Islet precursor cell (in vitro differentiated cells): ENCODE measurements at places on chromosomes 7 and 10.
A peak's percentile ranks its signal among the peaks of the same experiment; 100 is the strongest.

- DNase-seq: no peak
These were observed 53.6 kb downstream of the PARD3 start for GRCh38 chr10:34761453-34761852.

DNA sequence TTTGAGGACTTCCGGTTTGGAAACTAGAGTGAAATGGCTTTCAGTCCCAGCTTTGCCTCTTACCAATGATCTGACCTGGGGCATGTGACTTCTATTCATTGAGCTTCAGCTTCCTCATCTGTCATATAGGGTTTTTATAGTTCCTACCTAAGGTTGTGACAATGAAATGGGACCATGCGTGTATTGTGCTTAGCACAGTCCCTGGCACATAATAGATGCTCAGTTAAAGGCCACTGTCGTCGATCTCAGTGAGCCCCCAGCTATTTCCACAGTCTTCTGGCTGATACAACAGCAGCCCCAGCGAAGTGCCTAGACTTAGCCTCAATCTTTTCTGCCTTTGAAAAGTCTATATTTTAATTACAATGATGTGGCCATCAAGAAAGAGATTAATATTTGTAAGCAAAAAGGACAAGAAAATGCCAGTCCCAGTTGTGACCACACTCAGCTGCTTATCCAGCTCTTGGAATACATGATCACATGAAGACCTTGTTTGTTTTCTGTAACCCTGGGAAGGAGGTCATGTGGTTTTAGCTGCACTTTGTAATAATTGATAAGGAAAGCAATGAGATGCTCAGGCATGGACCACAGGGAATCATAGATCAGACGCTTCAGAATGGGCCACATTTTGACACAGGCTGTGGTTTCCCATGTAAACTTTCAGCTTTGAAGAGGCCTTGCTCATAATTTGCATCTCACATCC, 44.6 kb downstream of the VWA2 start:
- DNase-seq: peak; percentile 30

- DNase-seq: no peak
These were observed 94.0 kb downstream of the TWIST1 start for GRCh38 chr7:19023477-19023876.

DNA sequence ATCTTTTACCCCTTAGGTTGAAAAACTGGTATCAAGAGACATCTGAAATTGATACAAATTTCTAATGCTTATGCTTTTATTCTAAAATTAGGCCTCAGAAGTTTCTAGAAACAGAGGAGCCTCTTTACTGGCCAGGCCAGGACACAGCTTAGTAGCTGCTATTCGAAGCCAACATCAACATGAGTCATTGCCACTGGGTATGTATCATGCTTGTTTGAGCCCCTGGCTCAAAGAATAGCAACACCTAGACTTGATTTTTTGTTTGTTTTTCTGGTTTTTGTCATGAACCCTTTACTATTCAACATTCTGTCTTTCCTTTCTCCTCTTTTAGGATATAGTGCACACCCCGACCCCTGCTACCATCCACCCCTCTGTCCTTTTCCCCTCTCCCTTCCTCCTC, 90.9 kb upstream of the STK17A start:
- DNase-seq: no peak

DNA sequence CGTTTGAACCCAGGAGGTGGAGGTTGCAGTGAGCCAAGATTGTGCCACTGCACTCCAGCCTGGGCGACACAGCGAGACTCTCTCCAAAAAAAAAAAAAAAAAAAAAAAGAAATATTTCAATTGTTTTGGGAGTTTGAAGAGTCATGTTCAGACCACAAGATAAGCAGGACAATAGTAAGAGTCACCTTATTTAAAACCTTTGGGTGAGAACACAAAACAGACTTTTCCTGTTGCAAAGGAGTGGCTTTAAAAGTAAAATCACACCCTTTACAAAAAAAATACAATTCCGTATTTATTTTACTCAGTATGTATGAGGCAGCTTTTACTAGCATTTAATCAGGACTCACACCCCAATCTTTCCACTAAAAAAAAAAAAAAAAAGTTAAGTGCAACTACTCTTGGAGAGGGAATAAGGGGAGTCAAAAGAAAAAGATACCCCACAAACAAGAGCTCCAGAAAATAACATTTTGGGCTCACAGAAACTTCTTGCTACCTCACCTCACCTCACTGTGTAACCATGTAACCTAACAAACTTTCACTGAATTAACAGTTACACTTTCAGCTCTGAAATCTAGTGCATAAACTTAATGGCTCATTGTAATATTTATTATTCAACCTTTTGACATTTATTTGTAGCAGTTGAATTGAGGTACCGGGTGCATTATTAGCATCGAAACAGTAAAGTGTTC, 11.2 kb downstream of the SKIDA1 start:
- no peak for DNase-seq

DNA sequence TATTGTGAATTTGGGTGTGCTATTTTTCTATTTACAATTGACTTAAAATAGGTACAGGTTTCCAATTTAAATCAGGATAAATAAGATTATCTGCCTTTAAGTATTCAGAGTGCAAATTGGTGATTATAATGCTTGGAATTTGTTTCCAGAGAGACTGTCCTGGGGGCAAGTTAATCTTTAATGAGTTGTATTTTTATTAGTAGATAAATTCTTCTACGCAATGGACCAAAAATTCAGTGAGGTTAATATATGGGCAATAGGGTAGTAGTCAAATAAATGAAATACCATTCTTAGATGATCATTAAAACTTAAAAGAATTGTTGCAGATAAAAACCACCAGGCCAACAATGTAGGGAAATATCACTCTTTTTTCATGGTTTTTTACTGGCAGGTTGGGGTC, 3.4 kb downstream of the BICC1 start:
- DNase-seq: no peak

- DNase-seq: no peak
These were observed 150.2 kb upstream of the AGR3 start for GRCh38 chr7:17031906-17032551.

GRCh38 chr7:109950256-109950655, 1140.7 kb upstream of the LRRN3 start:
- DNase-seq: no peak

DNA sequence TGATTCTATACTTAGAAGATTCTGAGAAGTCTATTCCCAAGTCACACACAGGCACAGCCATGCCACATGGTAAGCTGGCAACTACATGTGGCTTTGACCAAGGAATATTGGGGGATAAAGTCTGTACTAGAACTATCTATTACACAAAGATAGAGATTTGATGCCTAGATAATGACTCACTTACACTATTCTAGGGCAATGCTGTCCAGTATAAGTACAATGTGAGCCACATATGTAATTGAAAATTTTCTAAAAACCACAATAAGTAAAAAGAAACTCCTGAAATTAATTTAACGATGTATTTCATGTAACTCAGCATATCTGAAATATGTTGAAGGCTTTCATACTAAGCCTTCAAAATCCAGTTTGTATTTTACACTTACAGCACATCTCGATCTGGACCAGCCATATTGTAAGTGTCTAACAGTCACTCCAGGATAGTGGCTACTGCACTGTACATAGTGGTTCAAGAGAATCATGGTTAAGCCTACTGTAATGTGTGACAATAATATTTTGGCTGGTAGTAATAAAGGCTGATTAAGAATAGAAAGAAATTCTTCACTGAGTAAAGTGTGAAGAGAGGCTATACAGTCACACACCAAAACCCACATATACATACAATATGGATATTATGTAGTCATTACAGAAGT, 62.8 kb downstream of the RTKN2 start:
- no peak for DNase-seq

DNA sequence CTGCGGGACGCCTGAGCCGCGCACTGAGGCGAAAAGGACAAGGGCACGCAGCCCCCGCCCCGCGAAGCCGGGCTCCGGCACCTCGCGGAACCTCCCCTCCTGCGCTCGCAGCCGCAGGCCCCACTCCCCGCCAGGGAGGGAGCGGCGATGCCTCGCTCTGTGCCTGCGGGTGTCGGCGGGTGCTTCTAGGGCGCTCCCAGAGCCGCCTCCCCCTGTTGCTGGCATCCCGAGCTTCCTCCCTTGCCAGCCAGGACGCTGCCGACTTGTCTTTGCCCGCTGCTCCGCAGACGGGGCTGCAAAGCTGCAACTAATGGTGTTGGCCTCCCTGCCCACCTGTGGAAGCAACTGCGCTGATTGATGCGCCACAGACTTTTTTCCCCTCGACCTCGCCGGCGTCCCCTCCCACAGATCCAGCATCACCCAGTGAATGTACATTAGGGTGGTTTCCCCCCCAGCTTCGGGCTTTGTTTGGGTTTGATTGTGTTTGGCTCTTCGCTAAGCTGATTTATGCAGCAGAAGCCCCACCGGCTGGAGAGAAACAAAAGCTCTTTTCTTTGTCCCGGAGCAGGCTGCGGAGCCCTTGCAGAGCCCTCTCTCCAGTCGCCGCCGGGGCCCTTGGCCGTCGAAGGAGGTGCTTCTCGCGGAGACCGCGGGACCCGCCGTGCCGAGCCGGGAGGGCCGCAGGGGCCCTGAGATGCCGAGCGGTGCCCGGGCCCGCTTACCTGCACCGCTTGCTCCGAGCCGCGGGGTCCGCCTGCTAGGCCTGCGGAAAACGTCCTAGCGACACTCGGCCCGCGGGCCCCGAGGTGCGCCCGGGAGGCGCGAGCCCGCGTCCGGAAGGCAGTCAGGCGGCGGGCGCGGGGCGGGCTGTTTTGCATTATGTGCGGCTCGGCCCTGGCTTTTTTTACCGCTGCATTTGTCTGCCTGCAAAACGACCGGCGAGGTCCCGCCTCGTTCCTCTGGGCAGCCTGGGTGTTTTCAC, 519 bp downstream of the ITGB8 start:
- DNase-seq: peak; percentile 80

DNA sequence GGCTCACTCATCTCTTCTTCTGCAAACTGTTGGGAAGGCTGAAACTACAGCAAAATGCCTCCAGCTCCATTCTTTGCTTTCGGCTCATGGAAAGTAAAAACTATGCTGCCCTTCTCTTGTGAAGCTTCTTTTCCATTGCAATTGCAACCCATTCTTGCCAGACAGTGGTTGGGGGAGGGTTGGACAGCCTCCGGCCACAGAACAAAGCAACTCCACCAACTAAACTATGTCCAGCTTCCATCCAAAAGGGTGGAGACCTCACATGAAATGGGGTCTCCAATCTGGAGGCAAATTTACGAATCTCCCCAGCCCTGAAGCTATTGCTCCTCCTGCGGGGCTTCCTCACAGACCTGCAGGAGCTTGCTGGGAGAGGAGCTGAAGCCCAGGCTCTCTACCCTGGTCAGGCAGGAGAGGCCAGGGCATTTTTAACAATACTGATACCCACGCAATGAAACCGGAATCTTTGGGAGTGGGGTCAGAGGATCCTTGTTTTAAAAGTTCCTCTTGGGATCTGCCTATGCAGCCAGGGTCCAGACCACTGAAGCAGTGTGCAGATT, 549 bp downstream of the GPNMB start:
- no peak for DNase-seq
